NCI-H1092 treated with DMSO at 0.1 percent for 48 hours (cell line): ENCODE measurements at places on chromosomes 11 and 22.

DNA sequence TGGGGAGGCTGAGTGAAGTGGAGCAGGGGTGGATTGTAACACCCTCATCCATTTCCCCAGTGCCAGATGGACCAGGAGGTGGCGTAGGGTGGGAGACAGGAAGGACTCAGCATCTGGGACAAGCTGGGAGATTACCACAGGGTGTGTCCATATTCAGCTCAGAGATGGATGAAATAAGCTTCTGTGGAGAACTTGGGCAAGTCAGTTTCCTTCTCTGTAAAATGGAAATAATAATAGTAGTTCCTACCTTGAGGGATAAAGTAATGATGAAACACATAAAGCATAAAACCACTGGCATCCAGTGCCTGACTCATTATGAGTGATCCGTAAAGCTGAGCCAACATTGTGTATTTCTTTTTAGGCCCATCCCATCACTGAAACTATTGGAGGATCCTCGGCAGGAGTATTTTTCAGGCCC, 607 bp upstream of the ROBO4 start:
- DNase-seq = no peak

DNA sequence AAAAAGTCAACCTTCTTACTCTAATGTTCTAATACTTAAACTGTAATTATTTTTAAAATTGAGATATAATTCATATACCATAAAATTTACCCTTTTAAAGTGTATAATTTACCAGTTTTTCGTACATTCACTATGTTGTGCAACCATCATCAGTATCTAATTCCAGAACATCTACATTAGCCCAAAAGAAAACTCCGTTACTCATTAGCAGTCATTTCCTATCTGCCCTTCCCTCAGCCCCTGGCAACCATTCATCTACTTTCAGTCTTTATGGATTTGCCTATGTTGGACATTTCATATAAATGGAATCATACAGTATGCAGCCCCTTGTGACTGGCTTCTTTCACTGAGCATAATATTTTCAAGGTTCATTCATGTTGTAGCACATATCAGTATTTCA, 22.2 kb downstream of the SGSM3 start:
- no peak for DNase-seq

DNA sequence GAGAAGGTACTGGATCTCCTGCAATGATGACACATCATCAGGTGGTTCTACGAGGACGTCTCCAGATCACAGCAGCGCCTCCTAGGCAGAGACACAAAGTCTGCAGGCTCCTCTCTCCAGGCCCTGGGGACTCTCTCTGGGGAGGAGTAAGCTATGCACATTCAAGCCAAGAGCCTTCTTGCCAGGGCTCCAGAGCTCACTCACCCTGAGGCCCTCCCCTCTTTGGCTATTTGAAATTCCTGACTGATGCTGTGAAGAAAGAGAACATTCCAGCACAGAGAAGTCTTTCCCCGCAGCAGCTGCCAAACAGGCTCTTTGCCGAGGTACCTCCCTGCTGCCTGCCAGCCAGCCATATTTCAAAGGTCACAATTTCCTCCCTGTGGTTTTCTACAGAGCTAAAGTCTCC, 204.9 kb downstream of the CSNK2A3 start:
- DNase-seq = no peak

DNA sequence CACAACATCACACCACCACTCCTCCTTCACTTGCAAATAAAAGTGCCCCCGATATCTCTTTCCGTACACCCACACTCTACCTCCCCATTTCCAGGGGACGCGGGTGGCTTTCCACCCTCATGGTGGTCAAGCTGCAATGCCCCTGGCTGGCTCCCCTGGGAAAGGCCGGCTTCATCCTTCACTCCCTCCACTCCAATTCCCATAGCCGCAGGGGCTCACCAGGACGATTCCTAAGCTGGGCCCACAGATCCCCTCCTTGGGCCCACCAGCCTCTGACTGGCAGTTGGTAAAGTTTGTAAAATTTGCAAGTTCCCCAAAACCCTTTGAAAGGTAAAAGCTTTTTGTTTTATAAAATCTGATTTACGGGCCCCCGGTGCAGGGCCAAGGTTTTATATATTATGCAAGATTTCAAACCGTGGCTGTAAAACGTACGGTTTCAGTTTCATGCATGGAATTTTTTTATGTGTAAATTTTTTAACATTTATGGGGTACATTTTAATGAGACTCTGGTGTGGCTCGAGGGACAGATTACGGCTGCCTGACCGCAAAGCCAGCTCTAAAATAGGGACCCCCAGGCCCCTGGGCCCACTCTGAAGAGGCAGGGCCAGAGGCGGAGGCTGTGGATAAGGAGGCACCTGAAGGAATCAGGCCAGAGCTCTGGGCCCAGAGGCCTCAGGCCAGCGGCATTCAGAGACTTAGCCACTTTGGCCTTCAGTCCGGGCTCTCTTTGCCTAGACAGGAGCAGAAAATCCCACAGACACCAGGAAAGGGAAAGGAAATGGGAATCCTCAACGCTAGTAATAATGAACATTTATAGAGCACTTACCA, 106.5 kb downstream of the FEZ1 start:
- DNase-seq = no peak

DNA sequence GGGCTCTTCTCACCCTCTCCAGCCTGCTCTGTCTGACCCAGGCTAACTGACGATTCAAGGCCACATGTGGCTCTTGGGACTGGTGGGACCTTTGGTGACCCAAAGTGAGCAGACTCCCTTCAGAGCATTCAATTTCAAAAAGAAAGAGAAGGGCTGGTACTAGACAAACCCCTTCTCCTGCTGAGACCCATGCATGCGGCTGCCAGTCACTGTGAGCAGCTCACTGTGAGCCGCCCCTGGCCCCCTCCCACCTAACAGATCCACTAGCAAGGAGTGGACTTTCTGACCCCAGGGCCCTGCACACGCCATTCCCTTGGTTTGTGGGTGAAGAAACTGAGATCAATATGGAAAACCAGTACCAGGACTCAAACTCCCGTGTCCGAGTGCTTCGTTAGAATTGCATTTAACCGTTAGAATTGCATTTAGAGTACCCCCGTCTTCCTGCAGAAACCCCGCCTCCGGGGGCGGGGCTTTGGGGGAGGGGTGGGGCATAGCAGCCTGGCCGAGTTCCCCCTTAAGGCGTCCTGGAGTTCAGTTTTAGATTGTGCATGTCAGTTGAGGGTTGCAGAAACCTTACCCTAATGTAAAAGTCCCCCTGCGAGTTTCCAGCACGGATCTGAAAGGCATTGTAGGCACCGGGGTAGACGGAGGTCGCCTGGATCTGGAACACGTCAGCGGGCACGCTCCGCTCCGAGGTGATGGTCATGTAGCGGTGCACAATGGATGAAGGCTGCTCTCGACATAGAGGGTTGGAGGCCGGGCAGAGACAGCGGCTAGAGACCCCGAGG, 5.1 kb downstream of the EFEMP2 start:
- DNase-seq = no peak

GRCh38 chr11:93322207-93322606, 8.3 kb upstream of the DEUP1 start:
- DNase-seq = no peak

DNA sequence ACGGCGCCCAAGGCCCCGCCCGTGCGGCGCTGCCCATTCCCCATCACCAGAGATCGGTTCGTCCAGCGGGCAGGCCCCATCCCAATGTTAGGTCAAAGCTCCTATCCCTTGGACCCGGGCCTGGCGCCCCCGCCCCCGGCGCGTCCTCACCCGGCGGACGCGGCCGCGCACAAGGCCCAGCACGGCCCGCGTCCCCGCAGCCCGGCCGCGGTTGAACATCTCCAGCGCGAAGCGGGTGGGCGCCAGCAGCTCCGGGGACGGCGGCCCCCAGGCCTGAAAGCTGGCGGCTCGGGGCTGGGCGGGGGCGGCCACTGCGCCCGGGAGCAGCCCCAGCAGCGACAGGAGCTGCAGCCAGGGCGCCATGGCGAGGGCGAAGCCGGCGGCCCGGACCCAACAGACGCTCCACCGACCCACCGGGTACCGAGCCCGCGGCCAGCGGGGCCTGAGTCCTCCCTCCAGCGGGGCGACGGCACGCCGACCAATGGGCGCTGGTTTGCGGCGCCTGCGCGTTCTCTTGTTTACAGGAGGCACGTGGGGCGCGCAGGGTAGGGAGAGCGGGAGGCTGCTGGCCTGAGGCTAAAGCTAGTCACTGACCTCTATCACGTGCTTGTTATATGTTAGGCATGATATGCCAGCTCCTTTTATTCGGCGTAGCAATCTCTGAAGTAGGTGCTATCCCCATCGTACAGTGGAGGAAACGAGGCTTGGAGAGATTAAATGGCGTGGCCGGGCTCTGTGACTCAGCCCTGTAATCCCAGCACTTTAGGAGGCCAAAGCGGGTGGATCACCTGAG, at the start of gene CTSF:
TSS of gene CTSF (minus strand) at position 483 of the 793 bp plus-strand sequence. CDS start at position 363, 120 bp downstream.
- DNase-seq = peak; percentile 86

GRCh38 chr22:45710469-45710868, 38.8 kb downstream of the ATXN10 start:
- no peak for DNase-seq

DNA sequence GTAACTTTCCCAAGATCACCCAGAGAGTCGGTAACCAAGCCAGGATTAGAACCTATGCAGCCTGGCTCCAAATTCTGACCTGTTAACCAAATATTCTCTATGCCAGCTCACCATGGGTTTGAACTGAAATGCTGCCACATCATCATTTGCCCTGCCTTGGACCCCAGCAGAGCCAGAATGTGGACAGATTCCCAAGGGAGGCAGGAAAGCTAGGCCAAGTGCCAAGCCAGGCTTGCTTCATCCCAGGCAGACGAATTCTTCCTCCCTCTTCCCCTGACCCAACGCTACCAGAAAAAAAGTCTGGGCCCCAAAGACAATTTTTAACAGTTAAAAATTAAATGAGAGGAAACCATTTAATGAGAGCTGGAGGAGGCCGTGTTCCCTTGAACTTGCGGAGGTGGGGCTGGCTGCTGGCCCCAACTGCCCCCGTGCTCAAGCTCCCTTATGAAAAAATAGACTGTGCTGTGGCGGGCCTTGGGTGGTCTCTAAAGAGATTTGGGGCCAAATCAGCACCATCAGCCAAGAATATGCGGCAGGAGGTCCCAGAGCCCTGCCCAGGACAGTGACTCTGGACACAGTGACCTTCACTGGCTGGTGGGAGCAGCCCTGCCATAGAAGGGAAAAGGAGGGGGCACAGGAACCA, 184.1 kb upstream of the SYT13 start:
- no peak for DNase-seq

- DNase-seq = no peak
Measured at GRCh38 chr11:96905143-96905542, 515.3 kb downstream of the JRKL start.

DNA sequence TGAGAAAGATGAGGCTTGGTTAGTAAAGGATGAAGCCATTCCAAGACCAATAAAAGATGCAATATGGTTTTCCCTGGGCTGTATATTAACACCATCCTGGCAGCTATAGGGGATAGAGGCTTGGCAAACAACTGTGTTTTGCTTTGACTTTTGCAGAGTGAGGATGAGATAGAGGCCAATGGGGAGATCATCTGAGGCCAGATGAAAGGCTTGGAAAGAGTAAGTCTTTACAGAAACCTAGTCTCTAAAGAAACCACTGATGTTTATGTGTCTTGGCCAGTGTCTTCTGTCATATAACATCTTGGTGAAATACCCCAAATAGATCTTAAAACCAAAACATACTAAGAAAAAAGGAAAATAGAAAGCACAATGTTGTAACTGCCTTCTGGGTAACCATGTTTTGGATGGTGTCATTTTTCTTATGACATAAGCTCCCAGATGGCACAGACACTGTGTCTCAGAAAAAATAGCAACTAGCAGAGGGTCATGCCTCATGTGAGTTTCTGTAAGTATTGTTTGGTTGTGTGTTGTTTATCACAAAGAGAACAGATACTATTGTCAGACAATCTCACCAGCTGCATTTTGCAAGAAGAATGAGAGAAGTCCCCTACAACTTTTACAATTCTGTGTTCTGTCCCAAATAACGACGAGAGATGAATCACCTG, 305.4 kb downstream of the ST3GAL4 start:
- DNase-seq = no peak

DNA sequence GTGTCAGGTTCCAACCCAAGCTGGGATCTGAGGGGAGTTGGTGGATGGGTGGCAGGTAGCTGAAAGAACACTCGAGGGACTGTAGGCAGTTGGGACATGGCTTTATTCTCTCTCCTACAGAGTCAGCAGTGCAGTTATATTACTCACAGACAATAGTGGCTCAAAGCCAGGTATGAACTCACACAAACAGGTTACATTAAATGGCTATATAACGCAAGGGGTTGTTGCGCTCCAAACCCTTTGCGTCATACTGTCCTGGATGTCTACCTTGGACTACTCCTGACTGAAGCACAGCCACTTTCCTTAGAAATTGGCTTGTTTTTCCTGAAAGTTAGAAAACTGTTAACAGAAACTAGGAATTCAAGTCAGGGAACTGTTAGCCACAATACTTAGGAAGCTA, 66.4 kb upstream of the OR4B1 start:
- DNase-seq = no peak

DNA sequence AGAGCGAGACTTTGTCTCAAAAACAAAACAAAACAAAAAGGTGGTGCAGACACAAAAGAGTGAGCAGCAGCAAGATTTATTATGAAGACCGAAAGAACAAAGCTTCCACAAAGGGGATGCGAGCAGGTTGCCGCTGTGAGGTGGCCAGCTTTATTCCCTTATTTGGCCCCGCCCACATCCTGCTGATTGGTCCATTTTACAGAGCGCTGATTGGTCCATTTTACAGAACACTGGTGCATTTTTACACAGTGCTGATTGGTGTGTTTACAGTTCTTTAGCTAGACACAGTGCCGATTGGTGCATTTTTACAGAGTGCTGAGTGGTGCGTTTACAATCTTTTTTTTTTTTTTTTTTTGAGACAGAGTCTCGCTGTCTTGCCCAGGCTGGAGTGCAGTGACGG, 77.4 kb downstream of the CECR2 start:
- no peak for DNase-seq

DNA sequence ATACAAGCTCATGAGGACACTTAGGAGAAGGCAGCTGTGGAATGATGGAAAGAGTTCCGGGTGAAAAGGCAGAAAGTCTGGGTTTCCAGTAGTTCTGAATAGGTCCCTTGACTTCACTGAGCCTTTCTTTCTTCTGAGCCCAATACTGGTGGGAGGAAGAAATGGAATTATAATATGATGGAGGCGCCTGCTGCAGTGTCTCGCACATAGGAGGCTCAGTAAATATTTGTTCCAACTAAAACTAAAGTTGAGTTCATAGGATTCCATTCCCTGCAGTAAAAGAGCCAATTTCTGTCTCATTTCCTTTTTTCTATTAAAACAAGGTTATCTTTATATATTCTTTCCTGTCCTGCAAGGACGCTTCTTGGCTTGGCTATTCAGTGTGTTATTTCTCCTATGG, 5.2 kb upstream of the CLMP start:
- DNase-seq = no peak

GRCh38 chr11:1824221-1825038, 10.4 kb upstream of the SYT8 start:
- DNase-seq = no peak

GRCh38 chr11:78109081-78110015, 29.7 kb upstream of the NDUFC2 start:
- DNase-seq = no peak

GRCh38 chr11:109978895-109979294, 114.3 kb upstream of the ZC3H12C start:
- no peak for DNase-seq
